Tibial nerve (tissue), 4 donors: ENCODE measurements at places on chromosomes 5 and 9. TPM values are rescaled to one million over a fixed set of nuclear protein-coding genes. Genes with fewer than 3 reads are reported as not detected.
A peak's percentile ranks its signal among the peaks of the same experiment; 100 is the strongest.

DNA sequence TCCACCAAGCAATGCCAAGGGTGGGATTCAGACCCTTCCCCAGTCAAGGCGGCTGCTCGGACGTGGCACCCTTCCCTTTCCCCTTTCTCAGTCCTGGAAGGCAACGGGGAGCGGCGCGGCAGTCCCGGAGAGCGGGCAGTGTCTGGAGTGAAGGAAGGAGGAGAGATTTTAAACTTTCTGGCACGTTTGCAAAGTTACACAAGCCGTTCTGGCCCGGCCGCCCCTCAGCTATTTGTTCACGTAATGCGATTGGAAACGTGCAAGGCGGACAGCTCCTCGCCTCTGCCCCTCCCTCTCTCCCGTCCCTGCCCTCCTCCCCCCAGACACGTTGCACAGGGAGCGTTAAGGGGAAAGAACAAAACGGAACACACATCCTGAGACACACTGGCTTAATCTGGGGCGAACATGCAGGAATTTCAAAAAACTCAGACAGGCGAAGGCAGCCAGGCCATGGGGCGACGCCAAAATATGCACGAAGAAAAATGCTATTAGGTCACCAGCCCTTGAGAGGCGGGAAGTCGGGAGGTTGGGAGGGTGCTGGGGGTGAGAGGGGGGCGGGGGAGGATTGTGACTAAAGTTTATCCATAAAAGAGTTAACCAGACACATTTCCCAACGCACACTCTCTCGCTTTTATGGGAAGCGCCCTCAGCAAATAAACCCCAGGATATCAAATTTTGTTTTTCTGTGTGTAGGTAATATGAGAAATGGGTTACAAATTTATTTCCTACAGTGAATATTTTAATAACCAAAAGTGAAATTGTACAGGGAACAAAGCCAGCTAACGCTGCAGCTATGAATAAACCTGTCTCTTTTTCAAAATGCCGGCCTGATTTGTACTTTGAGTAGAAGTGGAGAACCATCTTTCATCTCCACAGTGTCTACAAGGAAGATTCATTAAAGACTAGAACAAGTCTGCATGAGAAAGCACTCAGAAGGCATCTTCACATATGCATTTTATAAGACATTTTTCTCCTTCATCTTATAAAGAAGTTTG, at the start of gene LOX:
Gene LOX, minus strand, starts transcription at position 144 of the 995 bp plus-strand sequence. CDS start 274 bp downstream, outside the sequence.
- DNase-seq: peak; percentile 80

DNA sequence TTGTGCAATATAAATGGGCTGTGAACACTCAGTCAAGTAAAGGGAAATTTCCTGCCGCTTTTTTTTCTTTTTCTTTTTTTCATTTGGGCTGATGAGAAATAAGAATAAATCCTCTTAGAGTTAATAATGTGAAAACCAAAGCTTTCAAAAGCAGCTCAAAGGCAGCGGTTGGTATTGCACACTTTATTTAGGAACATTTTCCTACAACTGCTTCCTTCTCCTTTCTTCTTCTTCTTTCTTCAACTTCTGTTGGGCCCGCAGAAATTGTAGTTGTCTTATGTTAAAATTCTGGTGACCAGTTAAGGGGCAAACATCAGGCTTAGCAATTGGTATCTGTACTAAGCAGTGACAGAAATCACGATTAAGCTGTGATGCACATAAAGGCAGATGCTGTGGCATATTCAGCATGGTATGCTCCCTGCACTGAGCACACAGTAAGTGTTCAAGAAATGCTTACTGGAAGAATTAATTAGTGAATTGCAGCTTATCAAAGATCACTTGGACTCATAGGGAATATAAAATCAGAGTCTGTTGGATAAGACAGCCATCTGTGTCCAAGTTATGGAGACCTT, 85.4 kb downstream of the ANKRD55 start:
- DNase-seq: no peak

JAKMIP2 gene
- total RNA-seq: 16.3 TPM

DNA sequence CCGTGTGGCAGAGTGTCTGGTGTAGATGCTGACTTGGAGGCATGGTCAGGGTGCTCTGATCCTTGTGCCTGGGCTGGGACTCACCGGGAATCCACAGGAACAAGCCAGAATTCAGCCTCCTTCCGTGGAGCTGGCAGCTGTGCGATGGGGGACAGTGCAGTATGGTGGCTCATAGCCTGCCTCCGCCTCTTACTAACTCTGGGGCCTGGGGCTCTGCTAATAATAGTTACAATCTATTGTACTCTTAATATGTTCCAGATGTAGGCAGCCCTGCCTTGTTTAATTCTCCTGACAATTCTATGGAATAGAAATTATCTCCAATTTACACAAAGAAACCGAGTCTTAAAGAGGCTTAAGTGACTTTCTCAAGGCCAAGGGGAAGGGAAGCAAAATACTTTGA, 77.6 kb downstream of the PCDH1 start:
- no peak for DNase-seq

TRIM32 gene
- 11.4 TPM for total RNA-seq

SH2D3C gene
- 11.8 TPM for total RNA-seq

- no peak for DNase-seq
These were observed 225.2 kb downstream of the FSTL4 start for GRCh38 chr5:133387091-133387490.

DNA sequence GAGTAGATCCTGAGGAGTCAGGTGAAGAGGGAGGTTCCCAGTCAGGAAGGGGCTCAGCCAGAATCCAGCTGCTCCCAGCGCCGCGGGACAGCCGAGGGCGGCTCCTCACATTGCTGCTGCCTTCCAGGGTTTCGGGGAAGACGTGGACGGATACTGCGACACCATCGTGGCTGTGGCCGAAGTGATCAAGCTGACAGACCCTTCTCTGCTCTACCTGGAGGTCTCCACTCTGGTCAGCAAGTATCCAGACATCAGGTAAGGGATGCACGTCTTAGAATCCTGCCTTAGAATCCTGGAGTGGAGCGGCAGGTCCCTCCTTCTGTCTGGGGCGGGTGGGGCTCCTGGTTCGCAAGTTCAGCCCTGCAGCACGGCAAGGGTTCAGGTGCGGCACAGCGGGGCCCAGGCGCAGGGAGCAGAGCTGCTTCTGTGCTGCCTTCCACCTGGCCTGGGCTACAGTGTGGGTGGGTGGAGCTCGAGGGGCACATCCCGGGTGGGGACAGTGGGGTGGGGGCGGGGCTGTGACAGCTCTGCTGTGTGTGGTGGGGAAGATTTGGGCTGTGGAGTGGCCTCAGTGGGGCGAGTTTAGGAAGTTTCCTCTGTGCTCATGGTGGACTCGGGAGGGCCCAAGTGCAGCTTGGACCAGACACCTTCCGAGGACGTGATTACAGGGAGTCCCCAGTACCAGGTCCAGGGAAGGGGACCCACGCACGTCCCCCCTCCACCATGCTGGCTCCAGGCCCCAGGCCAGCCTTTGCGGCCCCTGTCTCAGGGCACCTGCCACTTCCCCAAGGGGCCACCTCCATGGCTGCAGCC, 22.8 kb downstream of the EXOC3 start:
- no peak for DNase-seq

DNA sequence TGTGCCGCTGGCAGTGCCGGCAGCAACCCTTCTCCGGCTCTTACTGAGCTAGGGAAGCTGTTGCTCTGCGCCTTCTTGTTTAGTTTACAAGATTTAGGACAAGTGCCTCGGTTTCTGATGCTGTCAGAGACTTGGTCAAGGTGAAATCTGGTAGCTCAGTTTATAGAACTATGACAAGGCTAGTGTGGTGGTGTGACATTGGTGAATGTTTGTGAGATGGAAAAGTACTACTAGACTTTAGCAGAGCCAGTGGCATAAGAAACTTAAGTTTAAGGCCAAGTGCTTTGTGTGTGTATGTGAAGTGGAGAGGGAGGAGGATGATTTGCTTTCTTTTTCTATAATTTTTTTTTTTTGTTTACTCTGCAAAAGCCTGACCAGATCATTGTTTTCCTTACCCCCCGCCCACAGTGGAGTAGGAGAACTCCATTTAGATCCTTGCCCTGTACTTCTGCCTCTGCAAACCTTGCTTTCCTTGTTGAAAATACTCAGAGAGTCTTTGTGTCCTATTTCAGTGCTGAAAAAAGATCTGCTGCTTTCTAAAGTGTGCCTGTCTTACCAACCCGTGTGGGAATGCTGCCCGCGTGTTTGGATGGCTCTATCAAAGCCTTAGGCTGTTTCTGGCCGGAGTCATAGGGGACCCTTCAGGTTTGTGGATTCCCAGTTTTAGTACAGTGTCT, 75.9 kb downstream of the TRIO start:
- DNase-seq: no peak

DNA sequence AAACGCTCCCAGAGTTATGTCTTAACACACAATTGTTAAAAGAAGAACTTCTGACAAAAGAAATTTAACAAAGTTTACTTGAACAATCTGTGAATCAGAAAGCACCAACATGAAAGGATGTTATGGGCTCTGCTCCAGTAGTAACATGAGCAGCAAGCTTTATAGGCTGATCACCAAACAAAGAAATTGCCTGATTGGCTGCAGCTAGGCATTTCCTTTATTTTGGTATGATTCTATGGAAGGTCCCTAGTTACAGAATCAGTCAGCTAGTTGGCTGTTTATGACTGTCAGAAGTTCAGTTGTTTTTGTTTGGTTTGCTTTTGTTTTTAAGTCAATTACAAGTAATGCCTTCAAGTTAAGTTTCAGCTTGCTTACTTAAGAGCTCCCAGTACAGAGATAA, 102.4 kb upstream of the SMC2 start:
- DNase-seq: no peak

GRCh38 chr9:6771722-6772121, 13.9 kb downstream of the KDM4C start:
- DNase-seq: no peak
